ENCODE measurements at places on chromosomes 6 and 20. TPM values are rescaled to one million over a fixed set of nuclear protein-coding genes. Genes with fewer than 3 reads are reported as not detected.

GRCh38 chr6:129120856-129121638 is 238.1 kb downstream of the LAMA2 start:
- no peaks in the 10 kb centered on the region for H3K4me1 ChIP-seq
- peak overlapping the region; percentile 77 for H3K27ac ChIP-seq
- H3K4me3 ChIP-seq: no peak overlapping the region
- no peak for DNase-seq
- no peaks in the 10 kb centered on the region for H3K27me3 ChIP-seq
- H3K36me3 ChIP-seq: no peaks in the 10 kb centered on the region

GRCh38 chr20:62571669-62572344 is 70.5 kb upstream of the SLCO4A1 start:
- no peaks in the 10 kb centered on the region for H3K36me3 ChIP-seq
- no peaks in the 10 kb centered on the region for H3K27me3 ChIP-seq
- H3K27ac ChIP-seq: no peak overlapping the region
- DNase-seq: peak; percentile 81
- no peaks in the 10 kb centered on the region for H3K4me1 ChIP-seq

GRCh38 chr6:152441902-152442301 is 195.3 kb downstream of the SYNE1 start:
- no peak for DNase-seq
- H3K4me3 ChIP-seq: no peak overlapping the region
- no peak overlapping the region for H3K27ac ChIP-seq
- no peaks in the 10 kb centered on the region for H3K27me3 ChIP-seq
- no peaks in the 10 kb centered on the region for H3K4me1 ChIP-seq

DNA sequence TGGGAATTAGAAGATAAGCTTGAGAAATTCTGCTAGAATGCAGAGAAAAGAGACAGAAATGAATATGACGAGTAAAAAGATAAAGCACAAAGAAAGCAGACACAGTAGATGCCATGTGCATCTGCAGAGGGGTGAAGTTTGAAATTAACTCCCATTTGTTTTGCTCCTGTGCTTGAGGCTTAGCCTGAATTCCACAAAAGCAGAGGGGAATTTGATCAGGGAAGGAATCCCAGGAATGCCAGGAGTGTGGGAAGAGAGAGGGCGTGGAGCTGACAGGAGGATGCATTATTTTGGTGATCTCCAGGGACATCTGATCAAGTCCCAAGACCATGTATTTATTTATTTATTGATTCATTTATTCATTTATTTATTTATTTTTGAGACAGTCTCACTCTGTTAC is 55.6 kb downstream of the SLC22A1 start:
- peaks cover 6% of the 10 kb centered on the region for H3K4me1 ChIP-seq
- no peak overlapping the region for H3K4me3 ChIP-seq
- no peak overlapping the region for H3K27ac ChIP-seq
- H3K27me3 ChIP-seq: no peaks in the 10 kb centered on the region

DNA sequence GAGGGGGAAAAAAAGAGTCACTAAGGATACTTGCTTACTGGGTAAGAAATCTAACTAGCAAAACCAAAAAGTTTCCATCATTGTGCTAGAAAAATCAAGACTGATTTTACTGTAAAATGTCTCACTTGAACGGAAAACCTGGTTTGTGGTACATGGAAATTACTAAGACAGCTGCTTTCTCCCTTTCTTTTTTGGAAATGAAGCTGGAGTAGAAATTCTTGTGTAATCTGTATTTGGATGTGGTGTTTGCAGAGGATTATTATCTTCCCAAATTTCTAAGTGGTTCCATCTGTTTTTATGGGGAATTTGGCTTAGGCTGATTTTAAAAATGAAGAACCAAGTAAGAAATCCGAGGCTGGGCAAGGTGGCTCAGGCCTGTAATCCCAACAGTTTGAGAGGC is 20.4 kb downstream of the EPB41L2 start:
- no peak overlapping the region for H3K4me3 ChIP-seq
- no peaks in the 10 kb centered on the region for H3K4me1 ChIP-seq
- no peaks in the 10 kb centered on the region for H3K27me3 ChIP-seq

PROKR2 gene
- total RNA-seq: not detected

DNA sequence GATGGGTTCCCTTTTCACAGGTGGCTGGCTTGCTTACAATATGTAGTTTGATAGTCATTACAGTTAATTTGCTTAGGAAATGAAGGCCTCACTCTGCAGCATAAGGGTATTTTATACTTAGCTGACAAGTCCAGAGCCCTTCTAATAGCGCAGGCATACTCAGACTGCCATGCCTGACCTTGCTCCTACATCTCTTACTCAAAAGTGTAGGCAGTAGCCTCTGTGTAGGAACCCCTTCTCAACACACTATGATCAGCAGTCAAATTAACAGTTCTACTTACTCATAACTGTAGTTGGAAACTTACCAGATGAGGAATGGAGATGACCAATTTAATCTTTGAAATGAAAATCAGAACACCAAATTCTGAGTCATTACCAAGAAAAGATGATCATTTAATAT is 373.5 kb downstream of the TBC1D32 start:
- no peaks in the 10 kb centered on the region for H3K4me1 ChIP-seq
- H3K36me3 ChIP-seq: no peaks in the 10 kb centered on the region
- no peak for DNase-seq
- H3K27me3 ChIP-seq: peaks cover 20% of the 10 kb centered on the region
- no peak overlapping the region for H3K27ac ChIP-seq

FKBP5 gene
- total RNA-seq: 58.9 TPM

GRCh38 chr6:71033171-71033570 is 76.3 kb upstream of the B3GAT2 start:
- DNase-seq: no peak
- no peak overlapping the region for H3K4me3 ChIP-seq
- H3K27ac ChIP-seq: peak overlapping the region; percentile 88
- no peaks in the 10 kb centered on the region for H3K36me3 ChIP-seq
- H3K27me3 ChIP-seq: peaks cover 77% of the 10 kb centered on the region

DNA sequence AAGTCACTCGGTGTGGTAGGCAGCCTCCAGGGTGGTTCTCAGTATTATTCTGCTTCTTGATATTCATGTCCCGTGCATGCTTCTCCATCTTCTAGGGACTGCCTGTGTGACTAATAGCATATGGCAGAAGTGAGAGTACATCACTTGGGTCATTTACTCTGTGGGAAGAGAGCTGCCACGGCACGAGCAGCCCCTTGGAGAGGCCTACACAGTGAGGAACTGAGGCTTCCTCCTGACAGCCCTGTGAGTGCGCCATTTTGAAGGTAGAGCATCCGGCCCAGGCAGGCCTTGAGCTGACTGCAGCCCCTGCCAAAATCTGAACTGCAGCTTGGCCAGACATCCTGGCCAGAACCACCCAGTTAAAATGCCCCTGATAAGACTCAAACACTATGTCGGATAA is 17.3 kb upstream of the MCUR1 start:
- no peaks in the 10 kb centered on the region for H3K4me1 ChIP-seq
- H3K27me3 ChIP-seq: no peaks in the 10 kb centered on the region
- no peaks in the 10 kb centered on the region for H3K36me3 ChIP-seq
- no peak overlapping the region for H3K4me3 ChIP-seq
- no peak overlapping the region for H3K27ac ChIP-seq

DNA sequence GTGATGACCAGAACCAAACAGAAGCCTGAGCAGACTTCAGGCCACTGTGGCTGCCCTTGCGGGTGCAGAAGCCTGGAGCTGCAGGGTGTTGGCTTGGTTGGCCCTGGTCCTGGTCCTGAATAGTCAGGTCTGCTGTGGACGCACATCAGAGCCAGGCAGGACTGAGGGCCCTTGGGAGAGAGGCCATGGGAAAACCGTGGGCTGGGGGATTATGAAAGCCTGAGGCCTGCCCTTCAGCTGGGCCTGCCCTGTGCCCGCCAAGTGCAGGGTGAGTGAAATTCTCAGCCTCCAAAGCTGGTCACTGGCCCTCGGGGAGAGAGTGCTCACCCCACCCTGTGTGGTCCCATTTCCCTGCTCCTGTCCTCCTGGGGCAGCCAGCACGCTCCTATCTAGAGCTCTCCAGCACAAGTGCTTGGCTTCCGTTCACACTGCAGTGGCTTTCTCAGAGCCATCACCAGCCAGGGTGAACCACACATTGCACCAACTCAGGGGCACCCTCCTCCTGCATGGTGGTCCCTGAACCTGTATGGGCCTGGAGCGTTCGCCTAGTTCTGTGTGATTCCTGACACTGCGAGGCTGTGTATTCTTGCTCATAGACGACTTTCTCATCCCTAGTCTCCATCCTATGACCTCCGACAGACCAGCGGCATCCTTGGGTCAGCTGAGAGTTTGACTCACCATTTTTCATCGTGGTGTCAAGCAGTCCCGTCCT is 146.1 kb downstream of the TTLL2 start:
- no peaks in the 10 kb centered on the region for H3K36me3 ChIP-seq
- H3K27ac ChIP-seq: no peak overlapping the region
- peak; percentile 35 for DNase-seq
- H3K27me3 ChIP-seq: no peaks in the 10 kb centered on the region

WFDC2 gene
- 994 TPM for total RNA-seq

SRMS gene
- not detected for total RNA-seq

GRCh38 chr20:49584418-49585382 is 16.8 kb upstream of the PTGIS start:
- DNase-seq: no peak
- H3K4me1 ChIP-seq: no peaks in the 10 kb centered on the region
- H3K36me3 ChIP-seq: no peaks in the 10 kb centered on the region
- no peaks in the 10 kb centered on the region for H3K27me3 ChIP-seq
- H3K27ac ChIP-seq: no peak overlapping the region

DNA sequence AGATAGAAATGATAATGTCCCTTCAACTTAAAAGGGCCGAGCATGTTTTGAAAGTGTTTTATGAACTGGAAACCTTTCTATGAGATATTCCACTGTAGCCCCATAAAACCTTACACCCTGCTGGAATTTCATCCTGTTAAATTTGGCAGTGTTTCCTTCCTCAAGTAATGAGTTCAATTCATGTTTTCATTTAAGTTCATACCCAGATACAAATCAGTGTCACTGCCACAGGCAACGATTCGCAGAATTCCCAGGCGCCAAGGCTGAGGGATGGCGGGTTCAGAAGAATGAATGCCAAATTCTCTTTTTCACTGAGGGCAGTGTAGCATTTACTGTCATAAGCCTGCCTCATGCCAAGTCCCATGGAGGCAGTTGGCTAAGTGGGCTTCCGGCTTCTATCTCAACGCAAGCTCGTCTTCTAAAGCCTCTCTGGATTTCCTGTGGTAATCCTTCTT is 511.8 kb upstream of the ID4 start:
- no peaks in the 10 kb centered on the region for H3K36me3 ChIP-seq
- DNase-seq: no peak
- no peaks in the 10 kb centered on the region for H3K4me1 ChIP-seq
- H3K27ac ChIP-seq: no peak overlapping the region

OR2H1 gene
- total RNA-seq: not detected

ACTR5 gene
- total RNA-seq: 6.7 TPM

TAAR1 gene
- not detected for total RNA-seq

DNA sequence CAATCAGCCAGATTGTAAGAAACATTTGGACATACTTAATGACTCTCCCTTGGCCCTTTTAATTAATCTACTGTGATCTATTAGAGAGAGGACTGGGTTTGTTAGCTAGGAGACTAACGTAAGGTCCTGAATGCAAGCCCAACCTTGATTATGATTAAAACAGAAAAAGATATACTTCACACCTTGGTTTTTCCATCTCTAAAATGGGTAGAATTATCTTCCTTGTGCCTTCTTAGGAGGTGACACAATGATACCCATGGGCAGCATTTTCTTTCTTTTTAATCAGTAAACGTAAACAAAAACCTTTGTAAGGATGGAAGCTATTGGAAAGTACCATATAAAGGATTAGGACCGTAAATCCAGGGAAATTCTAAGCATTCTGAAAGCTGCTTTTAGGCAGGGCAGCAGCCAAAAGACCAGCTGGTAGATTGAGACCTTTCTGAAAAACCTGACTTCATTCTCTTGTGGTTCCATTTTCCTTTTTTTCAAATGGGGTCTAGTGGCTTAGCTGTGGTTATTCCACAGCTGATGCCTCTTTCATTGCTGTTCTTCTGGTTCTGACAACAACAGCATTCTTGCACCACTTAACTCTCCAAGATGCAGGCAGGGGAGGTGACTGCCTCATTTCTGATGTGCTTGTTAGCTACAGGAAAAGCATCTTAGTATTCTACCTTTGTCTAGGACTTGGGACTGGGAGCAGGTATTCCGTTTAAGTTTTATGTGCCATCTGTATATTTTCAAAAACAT is 27.4 kb downstream of the RREB1 start:
- H3K4me1 ChIP-seq: peaks cover 16% of the 10 kb centered on the region
- no peaks in the 10 kb centered on the region for H3K27me3 ChIP-seq
- H3K4me3 ChIP-seq: no peak overlapping the region
- no peaks in the 10 kb centered on the region for H3K36me3 ChIP-seq
- no peak overlapping the region for H3K27ac ChIP-seq

FAM83D gene
- 34.8 TPM for total RNA-seq

All from endodermal cell (in vitro differentiated cells).